ENCODE measurements at places on chromosomes 5 and 9.

GRCh38 chr9:1794547-1795270, 220.4 kb upstream of the SMARCA2 start:
- no peak for DNase-seq

DNA sequence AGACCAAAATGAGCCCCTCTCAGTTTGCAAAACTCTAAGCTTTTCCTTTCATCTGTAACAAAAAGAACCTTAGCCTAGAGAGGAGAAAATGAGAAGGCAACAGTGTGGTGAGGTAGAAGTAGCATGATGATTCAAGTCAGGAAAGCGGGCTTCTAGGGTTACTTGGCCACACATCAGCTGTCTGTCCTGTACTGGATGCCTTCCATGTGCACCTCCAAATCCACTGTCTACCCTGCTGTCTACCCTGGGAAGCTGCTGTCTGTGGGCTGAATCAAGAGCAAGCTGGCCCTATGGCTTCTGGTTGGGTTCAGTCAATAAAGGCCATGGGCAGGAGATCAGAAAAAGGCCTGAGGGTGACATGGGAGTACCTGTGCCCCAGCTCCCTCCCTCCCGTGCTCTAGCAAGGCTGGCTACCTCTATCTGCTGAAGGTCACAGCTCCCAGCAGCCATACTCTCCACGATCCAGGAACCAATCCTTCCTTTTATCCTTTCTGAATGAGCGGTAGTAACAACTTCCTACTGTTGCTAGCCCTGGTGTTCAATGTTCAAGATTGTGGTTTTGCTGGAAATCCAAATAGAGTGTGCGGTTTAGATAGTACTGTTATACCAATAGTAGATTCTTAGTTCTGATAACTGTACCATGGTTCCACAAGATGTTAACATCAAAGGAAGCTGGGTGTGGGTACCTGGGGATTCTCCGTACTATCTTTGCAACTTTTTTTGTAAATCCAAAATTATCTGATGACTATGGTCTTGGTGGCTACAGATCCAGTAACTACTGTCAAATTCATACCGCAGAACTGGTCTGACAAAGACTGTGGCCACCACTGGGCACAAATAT, 191.0 kb downstream of the ESM1 start:
- DNase-seq, result no peak

DNA sequence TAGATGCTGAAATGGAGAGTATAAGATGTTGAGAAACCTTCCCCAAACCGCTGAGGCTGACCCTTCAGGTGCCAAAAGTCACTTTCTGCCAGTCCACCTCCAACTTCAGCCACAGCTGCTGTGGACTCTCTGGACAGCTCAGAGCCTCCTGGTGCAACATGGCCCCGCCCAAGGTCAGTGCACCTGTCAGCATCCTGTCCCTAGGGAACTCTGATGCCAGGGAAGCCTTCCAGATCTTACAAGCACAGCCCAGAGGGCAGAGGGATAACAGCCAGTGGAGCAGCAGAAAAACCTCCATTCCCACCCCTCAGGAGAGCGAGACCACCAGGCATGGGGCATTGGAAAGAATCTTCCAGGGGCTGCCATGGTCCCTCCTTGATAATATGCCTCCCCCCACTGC, 10.5 kb upstream of the PTGES2 start:
- DNase-seq, result no peak

DNA sequence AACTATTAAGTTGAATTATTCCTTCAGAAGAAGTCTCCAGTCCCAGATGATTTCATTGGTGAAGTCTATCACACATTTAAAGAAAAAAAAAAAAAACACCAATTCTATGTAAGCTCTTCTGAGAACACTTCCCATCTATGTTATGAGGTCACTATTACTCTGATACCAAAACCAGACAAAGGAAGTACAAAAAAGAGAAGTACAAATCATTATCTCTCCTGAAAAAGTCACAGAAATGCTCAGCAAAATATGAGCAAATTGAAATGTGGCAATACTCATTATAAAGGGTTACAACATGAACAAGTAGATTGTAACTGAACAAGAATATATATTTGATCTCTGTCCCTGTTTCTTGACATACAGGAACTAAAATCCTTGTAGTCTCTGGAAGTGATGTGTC, 280.4 kb downstream of the TLE1 start:
- no peak for DNase-seq

All from renal cortex interstitium (tissue), 15 donors.